ENCODE measurements at places on chromosomes 7 and 10. TPM values are rescaled to one million over a fixed set of nuclear protein-coding genes. Genes with fewer than 3 reads are reported as not detected.

Gene SFTPA1
- not detected for total RNA-seq

Gene ABCB8
- 26.8 TPM for total RNA-seq

Gene NUTM2D
- total RNA-seq = 7.2 TPM

Gene RAB19
- total RNA-seq = not detected

- H3K4me3 ChIP-seq = no peak overlapping the region
- no peaks in the 10 kb centered on the region for H3K4me1 ChIP-seq
- no peaks in the 10 kb centered on the region for H3K36me3 ChIP-seq
- no peak for DNase-seq
These were observed 133.5 kb upstream of the PRSS58 start for GRCh38 chr7:142391191-142391992.

DNA sequence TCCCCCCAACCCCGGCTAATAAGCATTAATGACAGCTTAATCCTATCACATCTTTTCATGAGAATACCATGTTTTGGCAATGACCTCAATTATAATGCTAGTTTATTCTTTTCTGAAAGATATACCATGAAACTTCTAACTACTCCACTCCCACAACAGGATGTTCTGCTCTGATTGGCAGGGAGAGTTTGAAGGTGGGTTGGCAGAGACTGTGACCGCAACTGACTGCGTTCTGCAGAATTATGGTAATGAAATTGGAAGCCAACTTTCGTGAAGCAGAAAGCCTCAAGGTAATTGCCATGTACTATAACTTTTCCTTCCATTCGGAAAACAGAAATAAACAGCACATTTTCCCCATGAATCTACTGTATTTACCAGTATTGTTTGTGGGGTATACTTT lies 288.2 kb upstream of the SEMA3D start:
- H3K36me3 ChIP-seq = no peaks in the 10 kb centered on the region
- H3K4me1 ChIP-seq = no peaks in the 10 kb centered on the region
- no peaks in the 10 kb centered on the region for H3K27me3 ChIP-seq
- H3K27ac ChIP-seq = no peak overlapping the region
- no peak for DNase-seq
- no peak overlapping the region for H3K4me3 ChIP-seq

GRCh38 chr10:33781606-33782395 lies 447.3 kb upstream of the NRP1 start:
- no peak for DNase-seq
- H3K36me3 ChIP-seq = no peaks in the 10 kb centered on the region
- no peak overlapping the region for H3K4me3 ChIP-seq
- H3K27me3 ChIP-seq = no peaks in the 10 kb centered on the region

DNA sequence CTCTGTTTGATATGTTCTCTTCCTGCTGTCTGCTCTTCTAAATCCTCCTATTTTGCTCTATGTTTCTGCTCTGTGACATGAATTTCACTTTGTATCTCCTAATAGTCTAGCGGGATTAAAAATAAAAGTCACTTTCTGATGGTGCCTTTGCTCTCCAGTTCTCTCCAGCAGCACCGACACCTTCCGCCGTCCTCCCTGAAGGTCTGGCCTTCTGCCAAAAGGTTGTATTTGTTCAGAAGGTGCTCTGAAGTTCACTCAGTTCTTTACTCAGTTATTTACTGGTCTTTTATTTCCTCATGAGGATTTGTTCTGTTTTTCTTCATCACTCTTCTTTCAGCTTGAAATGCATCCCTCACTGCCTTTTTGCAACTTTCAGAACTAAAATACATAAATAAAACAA lies 11.2 kb upstream of the EPHA1 start:
- no peaks in the 10 kb centered on the region for H3K4me1 ChIP-seq
- H3K27ac ChIP-seq = no peak overlapping the region
- no peaks in the 10 kb centered on the region for H3K27me3 ChIP-seq

- no peak for DNase-seq
- H3K27me3 ChIP-seq = no peaks in the 10 kb centered on the region
- H3K4me1 ChIP-seq = no peaks in the 10 kb centered on the region
- H3K4me3 ChIP-seq = no peak overlapping the region
These were observed 312.9 kb upstream of the SEMA3A start for GRCh38 chr7:84507529-84507928.

- H3K27ac ChIP-seq = no peak overlapping the region
- H3K27me3 ChIP-seq = no peaks in the 10 kb centered on the region
- no peak overlapping the region for H3K4me3 ChIP-seq
- no peaks in the 10 kb centered on the region for H3K4me1 ChIP-seq
- no peak for DNase-seq
These were observed 38.8 kb downstream of the PLEKHA1 start for GRCh38 chr10:122413327-122413726.

DNA sequence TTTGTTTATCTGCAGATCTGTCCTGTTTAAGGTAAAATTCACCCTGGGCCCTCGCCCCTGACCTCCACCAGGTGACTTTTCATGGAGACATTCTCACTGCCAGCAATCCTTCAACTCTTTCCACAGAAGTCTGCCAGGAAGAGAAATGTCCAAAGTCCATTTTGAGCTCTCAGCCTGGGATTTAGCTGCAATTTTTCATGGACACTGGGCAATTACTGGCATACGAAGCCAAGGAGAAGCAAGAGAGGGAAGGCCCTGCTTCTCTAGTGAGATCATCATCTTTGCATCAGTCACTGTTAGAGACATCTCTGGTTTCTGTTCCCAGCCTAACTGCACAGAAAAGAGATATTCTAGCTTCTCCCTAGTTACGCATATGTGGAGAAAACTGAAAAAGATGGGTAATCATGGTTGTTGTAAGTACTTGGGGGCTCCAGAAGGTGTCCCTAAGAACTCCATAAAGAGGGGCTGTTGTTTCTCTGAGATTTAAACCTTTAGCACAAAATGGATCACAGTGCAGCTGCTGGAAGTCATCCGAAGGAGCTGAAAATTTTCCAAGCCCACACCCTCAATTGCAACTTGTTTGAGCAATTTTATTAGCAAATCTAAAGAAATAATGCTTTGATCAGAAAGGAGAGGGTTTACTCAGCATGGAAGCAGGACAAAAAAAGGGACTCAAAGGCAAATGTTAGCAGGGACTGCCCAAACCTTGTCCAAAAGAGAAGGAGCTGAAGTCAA lies 168.9 kb downstream of the SNX10 start:
- no peaks in the 10 kb centered on the region for H3K4me1 ChIP-seq
- DNase-seq = no peak
- H3K4me3 ChIP-seq = no peak overlapping the region
- H3K27me3 ChIP-seq = no peaks in the 10 kb centered on the region

DNA sequence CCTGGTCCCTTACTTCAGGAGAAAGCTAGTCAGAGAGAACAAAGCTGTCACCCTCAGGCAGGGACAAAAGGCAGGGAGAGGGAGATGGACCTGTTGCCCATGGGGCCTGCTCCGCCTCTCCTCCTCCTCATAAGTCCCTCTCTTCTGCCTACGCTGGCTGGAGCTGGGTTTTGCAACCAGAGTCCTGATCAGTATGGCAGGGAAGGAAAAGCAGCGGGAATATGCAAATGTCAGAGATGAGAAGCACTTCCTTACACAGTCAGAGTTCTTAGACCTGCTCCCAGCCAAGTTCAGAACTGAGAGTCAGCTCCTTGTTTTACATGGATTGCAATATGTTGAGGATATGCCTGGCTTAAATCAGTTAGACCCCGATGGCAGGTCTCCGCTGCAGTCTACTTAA lies 231.1 kb downstream of the ADAM12 start:
- H3K27me3 ChIP-seq = no peaks in the 10 kb centered on the region
- DNase-seq = no peak
- H3K36me3 ChIP-seq = no peaks in the 10 kb centered on the region
- H3K27ac ChIP-seq = no peak overlapping the region
- no peak overlapping the region for H3K4me3 ChIP-seq
- no peaks in the 10 kb centered on the region for H3K4me1 ChIP-seq

Measured in heart left ventricle (tissue), 16 donors.